ENCODE measurements at places on chromosomes 3 and 15.

DNA sequence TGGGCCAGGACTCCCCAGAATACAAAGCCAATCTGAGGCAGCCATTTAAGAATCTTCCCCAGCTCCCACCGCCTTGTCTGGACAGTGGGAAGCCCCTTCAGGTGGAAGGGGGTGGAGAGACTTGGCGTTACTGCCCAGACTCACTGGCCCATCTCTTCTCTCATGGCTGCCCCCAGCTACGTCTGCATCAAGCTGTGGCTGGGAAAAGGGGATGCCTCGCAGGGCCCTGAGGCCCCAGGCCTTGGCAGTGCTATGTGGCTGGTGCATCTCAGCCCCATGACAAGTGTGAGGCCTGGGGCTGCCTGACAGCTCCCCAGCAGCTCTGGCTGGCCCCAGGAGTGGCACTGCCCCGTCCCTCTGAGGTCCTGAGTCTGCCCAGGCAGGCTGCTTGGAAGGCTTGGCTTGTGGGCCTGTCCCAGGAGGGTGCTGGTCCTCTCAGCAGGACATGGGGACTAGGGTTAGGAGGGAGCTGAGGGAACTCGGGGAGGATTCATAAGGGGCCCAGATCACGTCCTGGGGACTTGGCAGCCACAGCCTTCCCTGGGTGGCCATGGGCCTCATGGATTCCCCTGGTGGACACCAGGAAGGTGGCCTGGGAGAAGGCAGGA lies 20.2 kb upstream of the SLC41A3 start:
- no peak for DNase-seq

- no peak for DNase-seq
Observed at GRCh38 chr3:184443831-184444230, 64.0 kb downstream of the CHRD start.

- no peak for DNase-seq
Observed at GRCh38 chr3:156649681-156650080, 24.7 kb upstream of the TIPARP start.

GRCh38 chr3:170419557-170420087 lies 954 bp downstream of the CLDN11 start:
- no peak for DNase-seq

GRCh38 chr15:38176155-38176554 lies 76.5 kb upstream of the SPRED1 start:
- no peak for DNase-seq

DNA sequence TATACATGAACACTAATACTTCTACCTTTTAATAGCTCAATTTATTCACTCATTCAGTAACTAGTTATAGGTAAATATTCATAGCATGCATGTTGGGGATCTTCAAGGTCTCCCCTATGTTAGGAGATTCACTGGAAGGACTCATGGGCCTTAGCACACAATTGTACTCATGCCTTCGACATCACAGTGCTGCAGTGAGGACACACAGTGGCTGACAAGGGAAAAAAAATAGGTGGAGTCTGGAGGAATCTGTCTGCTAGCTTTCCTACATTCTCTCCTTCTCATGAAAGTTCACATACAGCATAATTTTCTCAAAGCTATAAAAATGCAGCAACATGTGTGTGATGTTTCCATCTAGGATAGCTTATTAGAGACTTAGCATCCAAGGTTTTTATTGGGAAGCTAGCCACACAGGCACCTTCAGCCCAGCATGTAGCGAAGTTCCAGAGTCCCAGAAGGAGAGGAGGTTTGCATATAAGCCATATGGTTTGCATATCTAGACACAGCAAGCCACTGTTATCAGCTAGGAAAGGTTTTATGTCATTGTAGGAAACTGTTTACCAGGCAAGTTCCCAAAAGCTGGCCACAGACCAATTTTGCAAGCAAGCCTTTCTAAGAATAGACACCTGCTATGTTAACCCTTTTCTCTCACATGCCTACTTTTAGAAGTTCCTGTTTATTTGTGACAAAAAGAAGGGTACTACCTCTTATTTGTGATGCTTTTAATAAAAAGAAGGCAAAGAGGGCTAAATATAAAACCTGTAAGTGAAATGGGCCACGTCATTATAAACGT lies 46.4 kb downstream of the MORC1 start:
- DNase-seq, result peak; percentile 85

DNA sequence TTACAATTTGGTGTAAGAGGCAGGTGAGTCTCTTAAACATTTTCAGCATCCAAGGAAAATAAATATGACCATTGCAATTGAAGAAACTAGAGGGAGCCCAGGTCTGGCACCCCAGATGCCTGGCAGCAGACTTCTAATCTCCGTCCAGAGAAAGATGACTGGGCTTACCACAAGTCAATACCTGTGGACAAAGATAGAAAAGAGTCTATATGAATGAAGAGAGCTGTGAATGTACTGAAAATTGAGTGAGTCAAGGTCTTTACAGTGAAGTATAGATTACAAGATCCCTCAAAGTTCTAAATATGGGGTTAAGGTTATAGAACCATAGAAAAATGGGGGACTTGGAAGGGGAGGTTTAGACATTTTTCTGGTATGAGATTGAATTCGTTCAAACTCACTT lies 827.4 kb upstream of the NR2F2 start:
- no peak for DNase-seq

DNA sequence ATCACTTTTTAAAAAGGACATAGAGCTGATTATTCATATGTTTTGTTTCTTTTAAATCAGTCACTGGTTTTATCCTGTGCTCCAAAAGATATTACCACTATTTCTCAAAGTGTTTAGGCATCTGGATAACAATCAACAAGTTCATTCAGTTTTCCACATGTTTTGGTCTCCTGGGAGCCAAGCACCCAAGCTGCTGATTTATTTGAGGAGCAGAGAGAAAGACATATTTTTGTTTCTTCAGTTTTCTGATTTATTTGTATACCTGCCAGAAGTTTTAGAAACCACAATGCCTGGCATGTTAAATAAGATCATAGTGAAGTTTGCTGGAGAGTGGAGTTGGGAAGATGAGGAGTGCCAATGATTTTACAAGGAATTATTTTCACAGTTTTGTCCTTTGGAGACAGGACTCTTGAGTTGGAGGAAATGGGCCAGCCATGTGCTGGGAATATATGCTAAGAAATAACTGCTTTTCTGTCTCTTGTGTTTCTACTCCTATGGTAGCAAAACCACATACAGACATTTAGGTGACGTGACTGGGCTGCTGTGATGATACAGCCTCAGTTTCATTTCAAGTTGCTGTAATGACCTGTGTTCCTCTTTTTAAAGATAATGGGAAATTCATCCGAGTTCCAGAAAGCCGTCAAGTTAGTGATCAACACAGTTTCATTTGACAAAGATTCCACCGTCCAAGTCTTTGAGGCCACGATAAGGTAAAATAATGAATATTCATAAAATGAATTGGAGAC lies 11.7 kb downstream of the EDEM1 start:
- DNase-seq, result no peak

- no peak for DNase-seq
Observed at GRCh38 chr3:43079536-43080332, 26.1 kb downstream of the POMGNT2 start.

All from NCI-H1048 (cell line).